ENCODE measurements at places on chromosomes 12 and 14. TPM values are rescaled to one million over a fixed set of nuclear protein-coding genes. Genes with fewer than 3 reads are reported as not detected.
A peak's percentile ranks its signal among the peaks of the same experiment; 100 is the strongest.

DNA sequence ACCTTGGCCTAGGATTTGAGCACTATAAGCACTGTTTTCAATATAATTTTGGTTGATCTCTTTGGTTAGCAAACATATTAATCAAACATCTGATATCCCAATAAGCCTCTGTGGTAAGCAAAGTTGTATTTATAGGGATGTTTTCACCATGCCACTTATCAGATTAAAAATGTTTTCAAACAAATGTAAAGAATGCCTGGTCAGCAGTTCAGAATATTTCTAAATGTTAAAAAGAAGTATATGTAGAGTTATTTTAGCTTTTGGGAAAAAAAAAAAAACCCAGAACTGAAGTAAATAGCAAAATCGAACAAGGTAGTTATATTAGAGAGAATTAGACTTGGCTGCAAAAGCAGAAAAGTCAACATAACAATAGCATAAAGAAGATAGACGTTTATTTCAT is 3.9 kb downstream of the NAV3 start:
- no peak for DNase-seq

- DNase-seq: no peak
Measured at GRCh38 chr14:97262336-97262735, 465.2 kb downstream of the VRK1 start.

Gene HOXC5
- polyA plus RNA-seq: 0.93 TPM

GRCh38 chr14:37900561-37900960 is 305.1 kb downstream of the TTC6 start:
- DNase-seq: no peak

Gene P2RX2
- 1.3 TPM for polyA plus RNA-seq

Gene BIN2
- polyA plus RNA-seq: 4.2 TPM

- no peak for DNase-seq
Measured at GRCh38 chr14:94367347-94368242, 20.8 kb downstream of the SERPINA1 start.

Gene PRB2
- not detected for polyA plus RNA-seq

Gene TBX3
- 72.1 TPM for polyA plus RNA-seq

Gene AICDA
- polyA plus RNA-seq: 0.39 TPM

GRCh38 chr12:54439521-54440255 is 20.6 kb upstream of the ITGA5 start:
- no peak for DNase-seq

- DNase-seq: no peak
Measured at GRCh38 chr12:15887043-15887817, 5.0 kb downstream of the STRAP start.

GRCh38 chr14:62179367-62180018 is 417.3 kb downstream of the SNAPC1 start:
- DNase-seq: peak; percentile 37

Gene TSHR
- polyA plus RNA-seq: 0.07 TPM

GRCh38 chr14:21408147-21408546 is 24.3 kb upstream of the SUPT16H start:
- no peak for DNase-seq

GRCh38 chr14:50619569-50620141 is 48.5 kb downstream of the SAV1 start:
- DNase-seq: no peak

GRCh38 chr12:80299976-80300375 is 144.1 kb upstream of the PTPRQ start:
- no peak for DNase-seq

DNA sequence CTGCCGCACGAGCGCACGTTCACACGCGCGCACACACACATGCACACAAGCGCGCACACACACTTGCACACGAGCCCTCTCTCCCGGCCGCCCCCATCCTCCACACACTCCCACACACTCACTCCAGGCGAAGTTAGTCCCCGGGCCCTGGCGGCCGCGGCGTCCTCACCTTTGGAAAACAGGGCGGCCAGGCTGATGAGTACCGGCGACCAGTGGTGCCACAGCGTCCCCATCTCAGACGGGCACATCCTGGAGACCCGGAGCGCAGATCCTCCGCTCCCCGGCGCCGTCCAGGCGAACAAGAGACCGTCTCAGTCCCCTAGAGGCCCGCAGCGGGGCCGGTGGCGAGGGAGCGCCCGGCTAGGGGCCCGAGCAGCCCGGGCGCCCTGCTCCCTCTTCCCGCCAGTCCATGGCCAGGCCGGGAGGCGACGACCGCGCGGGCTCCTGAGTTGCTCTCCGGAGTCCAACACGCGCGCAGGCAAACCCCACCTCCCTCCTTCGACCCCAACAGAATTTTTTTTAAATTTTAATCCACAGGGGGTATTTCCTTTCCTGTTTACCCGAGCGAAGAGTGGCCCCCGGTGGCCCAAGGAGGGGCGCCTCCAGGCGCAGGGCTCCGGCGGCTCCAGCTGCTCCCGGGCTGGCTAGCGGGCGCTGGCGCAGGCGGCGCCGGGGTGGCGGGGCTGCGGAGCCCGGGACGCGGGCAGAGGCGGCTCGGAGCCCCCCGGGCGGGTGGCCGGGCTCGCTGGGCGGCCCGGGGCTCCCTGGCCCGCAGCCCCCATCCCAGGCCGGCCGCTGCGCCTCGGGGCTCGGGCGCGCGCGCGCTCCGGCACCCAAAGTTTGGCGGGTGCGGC is 506 bp downstream of the TMEM132D start:
- DNase-seq: peak; percentile 8

Gene TMEM229B
- 3.4 TPM for polyA plus RNA-seq

GRCh38 chr12:49783917-49784676 is 42.7 kb downstream of the TMBIM6 start:
- no peak for DNase-seq

- DNase-seq: no peak
Measured at GRCh38 chr14:30084811-30085210, 157.2 kb upstream of the PRKD1 start.

GRCh38 chr14:54085232-54085761 is 128.7 kb upstream of the BMP4 start:
- DNase-seq: no peak
